Kasumi-1 (cell line): ENCODE measurements at places on chromosomes 4 and X.

DNA sequence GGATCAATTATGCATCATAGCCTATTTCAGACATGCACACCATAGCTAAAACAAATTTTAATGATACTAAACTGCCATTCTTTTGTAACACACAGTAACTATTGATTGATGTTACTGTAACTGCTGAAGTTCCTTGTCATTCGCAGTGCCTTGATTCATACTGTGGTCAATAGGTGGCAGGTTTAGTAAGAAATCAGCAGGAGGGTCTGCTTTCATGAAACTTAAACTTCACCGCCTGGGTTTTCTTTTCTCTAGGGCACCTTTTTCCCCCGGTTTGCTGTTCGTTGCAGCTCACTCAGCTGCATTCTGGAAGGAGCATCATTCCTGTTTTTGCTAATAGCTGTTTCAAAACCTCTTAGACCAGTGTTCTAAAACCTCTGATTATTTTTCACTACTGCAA is 88.1 kb downstream of the RPA4 start:
- no peak for DNase-seq

DNA sequence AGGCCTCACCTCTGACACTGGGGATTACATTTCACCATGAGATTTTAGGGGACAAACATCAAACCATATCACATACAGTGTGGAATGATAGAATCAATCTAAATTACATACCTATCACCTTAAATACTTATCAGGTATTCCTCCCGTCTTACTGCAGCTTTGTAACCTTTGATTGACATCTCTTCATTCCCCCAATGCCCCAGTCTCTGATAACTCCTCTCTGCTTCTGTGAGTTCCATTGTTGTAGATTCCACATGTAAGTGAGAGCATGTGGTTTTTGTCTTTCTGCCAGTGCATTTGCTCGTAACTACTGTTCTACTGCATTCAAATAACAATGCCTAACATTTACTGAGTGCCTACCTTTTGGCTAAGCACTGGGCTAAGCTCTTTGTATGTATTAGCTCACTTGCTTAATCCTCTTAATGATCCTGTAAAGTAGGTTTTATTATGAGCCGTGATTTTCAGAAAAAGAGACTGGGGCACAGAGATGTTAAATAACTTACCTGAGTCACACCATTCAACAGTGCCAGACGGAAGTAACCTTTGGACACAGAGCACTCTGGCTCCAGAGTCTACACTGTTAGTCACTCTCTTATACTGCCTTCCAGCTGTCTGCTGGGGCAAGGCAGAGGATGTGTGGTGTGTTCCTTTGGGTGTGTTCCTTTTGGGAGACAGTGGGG is 63.7 kb upstream of the ESX1 start:
- no peak for DNase-seq

DNA sequence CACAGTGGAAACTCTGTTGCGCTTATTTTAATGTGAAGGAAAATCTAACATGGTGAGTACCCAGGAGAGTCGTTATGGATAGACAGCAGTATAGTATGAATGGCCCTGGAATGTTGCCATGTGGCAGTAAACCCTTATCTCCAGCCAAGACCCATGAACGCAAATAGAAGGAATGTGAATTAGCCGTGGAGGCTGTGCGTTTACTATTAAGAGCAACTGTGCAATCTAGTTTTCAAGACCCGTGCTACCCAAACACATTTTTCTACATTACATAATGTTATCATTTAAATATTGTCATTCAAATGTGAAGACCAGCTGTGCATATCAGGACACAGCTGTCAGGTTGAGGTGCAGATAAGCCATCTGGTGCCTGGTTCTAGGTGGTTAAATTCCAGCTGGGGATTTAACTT is 13.3 kb upstream of the AGA start:
- no peak for DNase-seq

GRCh38 chr4:177680308-177680707 is 238.1 kb upstream of the AGA start:
- no peak for DNase-seq

DNA sequence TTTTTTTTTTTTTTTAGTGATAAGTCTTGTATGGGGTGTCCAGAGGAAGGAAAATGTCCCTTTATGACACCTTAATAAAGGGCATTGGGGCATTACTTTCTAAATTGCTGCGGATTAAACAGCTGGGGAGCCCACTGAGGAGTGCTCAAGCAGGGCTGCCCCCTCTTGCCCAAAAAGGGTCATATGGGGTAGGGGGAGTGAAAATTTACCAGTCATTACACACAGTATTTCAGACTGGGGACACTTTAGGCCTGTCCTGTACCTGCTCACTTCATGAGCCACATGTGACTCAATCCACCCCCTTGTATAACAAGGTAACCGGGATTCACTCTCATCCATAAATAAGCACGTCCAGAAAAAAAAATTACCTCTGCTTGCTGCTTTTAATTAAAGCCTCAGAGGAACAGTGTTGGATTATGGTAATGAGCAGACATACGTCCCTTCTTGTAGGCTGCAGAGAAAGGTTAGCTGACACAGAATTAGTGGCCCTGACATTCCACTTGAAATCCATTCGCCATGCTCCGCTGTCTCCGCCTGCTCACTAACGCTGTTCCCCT is 1.8 kb downstream of the PRDM8 start:
- no peak for DNase-seq

GRCh38 chr4:182770259-182770995 is 146.8 kb downstream of the DCTD start:
- DNase-seq: no peak

GRCh38 chr4:168335621-168336020 is 17.1 kb upstream of the DDX60 start:
- no peak for DNase-seq

DNA sequence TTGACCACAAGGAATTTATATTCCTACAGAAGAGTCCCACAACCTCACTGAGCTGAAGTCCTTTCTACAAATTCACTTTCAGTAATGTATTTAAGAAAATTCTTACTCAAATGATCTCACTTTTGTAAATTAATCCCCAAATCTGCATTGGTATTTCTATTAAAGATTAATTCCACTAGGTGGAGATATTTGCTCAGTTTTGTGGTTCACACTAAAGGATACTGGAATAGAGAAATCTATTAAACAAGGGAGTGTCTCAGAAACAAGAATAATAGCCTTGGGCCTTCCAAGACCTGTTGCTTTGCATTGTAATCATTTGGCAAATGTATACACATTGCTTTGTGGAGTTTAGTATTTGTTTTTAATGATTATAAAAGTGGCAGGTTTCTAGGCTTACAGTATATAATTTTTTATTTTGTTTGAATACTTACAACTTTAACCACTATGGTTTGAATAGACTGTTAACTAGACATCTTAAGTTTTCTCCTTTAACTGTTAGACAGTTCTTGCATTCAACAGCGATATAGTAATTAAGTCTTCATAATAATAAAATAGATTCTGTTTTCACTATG is 25.9 kb downstream of the CFAP299 start:
- DNase-seq: peak; percentile 61

- no peak for DNase-seq
These were observed 5.1 kb downstream of the APEX2 start for GRCh38 chrX:55005256-55005655.

- DNase-seq: no peak
These were observed 310.8 kb downstream of the PACRGL start for GRCh38 chr4:21011106-21011505.

GRCh38 chr4:82866706-82867385 is 24.1 kb downstream of the SEC31A start:
- DNase-seq: no peak

- peak; percentile 33 for DNase-seq
These were observed 1.0 kb downstream of the OTUD4 start for GRCh38 chr4:145179281-145179860.

DNA sequence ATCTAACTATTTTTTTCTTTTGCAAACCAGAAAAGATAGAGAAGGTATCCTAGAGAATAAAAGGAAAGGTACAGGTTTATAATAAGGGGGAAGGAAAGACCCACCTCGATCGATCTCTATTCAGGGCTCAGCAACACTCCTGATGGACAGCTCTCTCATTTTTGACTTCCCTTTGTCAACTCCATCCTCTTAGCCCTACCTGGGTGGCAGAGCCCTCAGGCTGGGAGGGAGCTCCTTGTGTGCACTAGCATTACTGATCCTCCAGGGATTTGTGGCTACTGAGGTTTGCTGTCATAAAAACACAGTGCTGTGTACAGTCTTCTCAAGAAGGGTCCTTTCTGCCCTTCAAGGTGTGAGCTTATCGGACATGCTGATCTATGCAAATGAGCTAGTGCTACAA is 111.0 kb downstream of the MID1 start:
- DNase-seq: no peak

DNA sequence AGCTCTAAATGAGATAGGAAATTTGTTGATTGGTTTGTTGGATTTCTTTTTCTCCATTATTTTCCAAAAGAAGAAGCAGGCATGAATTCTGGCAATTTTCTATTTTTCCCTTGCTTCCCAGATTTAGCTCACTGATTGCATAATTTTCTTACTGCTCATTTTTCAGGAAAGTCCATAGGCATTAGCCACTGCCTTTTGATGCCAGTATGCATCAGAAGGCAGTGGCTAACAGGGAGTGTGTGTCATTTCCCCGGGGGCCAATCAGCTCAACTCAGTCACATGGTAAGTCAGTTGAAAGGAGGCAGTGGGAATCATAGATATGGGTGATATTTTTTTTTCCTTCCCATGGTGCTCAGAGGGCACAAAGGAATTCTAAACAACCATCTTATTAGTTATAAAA is 156.7 kb downstream of the TRIML1 start:
- DNase-seq: no peak

DNA sequence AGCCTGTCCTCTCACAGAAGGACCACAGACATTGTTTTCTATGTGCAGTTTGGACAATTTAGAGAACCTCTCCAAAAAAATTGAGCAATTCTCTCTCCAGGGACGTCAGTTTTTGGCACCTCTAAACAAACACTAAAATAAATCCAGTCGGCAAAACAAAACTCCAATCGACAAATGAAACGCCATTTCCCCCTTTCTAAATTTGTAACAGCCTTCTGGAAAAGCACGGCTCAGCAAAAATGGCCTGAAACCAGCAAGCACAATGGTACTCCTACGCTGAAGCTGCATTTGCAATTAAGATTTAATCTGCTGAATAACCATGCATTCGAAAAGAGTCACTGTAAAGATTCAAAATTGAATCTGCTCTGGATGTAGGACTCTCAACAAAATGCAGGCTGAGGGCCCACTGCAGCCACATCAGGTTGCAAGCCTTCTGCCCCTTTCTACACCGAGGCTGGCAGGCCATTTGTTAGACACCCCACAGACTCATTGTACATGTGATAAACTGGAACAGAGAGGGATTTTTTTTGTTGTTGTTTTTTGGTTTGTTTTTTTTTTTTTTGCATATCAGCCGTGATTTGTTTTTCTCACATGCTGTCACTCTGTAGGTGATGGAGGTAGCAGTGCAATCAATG is 79.9 kb upstream of the MAP3K15 start:
- no peak for DNase-seq

GRCh38 chr4:30839583-30840520 is 119.7 kb downstream of the PCDH7 start:
- DNase-seq: peak; percentile 70

- no peak for DNase-seq
These were observed 7.6 kb downstream of the HS3ST1 start for GRCh38 chr4:11421116-11421515.

- DNase-seq: no peak
These were observed 9.8 kb downstream of the PGRMC2 start for GRCh38 chr4:128277856-128278255.

DNA sequence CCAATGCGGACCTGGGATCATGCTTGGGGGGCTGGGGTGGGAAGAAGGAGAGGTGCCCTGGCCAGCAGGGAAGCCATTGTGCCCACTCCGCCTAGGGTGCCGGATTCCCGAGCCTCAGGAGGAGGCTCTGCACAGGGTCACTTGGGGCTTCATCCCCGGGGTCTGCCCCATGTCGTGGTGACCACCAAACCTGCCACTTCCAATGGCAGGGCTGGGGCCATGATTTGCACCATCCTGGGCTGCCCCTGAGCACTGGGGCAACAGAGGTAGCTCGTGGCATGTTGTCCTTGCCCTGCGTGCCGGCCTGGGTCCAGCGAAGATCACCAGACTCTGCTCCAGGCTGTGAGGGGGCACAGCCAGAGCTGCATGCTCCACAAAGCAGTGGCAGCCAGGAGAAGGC is 71.4 kb upstream of the DCAF12L2 start:
- no peak for DNase-seq

- peak; percentile 39 for DNase-seq
These were observed 1.1 kb upstream of the PGRMC2 start for GRCh38 chr4:128288689-128289106.

DNA sequence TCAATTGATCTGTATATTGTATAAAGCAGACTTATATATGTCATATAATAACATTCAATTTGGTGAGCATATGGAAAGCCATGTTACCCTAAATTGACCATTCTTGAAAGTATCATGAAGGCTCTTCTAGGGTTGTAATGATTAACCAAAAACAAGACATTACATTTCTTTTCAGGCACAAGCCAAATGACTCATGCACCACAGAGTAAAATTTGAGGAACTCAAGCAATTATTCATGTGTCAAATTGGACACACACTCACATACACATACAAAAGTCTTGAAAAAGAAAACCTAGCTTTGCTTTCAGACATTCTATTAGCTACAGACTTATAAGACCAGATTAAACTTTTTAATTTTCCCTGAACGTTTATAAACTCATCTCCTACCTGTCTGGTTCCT is 146.5 kb upstream of the PCDH18 start:
- peak; percentile 70 for DNase-seq

DNA sequence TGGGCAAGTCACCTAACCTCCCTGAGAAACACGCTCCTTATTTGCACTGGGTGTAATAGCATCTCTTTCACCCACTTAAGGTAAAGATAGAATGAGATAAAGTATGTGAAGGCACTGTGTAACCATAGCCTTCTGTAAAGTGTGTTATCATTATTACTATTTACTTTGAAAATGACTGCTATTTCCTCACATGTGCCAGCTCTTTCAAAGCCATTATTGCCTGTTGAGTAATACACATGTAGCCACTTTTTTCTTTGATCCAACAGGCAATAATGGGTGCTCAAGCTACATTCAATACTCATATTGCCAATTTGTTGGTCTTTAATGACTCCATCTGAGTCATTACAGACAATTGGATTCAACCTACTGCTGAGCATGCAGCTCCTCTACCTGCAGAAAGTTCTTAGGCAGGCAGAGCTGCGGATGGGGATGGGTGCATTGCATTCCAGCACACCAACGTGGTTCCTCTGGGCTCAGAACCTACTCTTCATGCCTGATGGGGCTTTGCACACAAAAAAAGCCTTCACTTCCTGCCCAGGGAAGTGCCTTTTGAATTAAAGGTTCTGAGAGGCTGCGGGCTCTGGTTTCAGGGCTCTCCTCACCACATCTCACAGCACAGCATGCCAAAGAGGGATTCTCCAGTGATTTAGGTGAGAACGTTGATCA is 9.7 kb downstream of the PTCHD1 start:
- DNase-seq: no peak

- no peak for DNase-seq
These were observed 69.8 kb downstream of the GAB1 start for GRCh38 chr4:143406523-143406922.

DNA sequence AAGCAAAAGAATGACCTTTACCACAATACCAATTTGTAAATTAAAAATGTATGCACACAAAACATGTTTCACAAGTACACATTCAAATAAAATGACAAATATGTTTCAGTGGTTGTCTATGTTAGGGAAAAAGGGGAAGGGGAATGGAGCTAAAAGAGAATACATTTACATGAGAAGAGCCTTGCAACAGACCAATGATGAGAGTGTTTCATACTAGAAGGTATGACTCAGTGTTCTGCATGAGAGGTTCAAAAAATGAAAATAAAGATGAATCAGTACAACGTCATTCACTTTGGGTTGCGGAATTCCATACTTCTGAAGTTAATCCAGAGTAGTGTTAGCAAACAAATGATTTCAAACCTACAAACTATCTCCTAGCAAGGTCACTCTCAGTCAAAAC is 51.7 kb downstream of the RPGR start:
- no peak for DNase-seq

GRCh38 chrX:38754102-38754790 is 47.0 kb upstream of the MID1IP1 start:
- DNase-seq: peak; percentile 47
